ENCODE measurements at places on chromosomes 4 and X.

GRCh38 chr4:85946821-85947220, 413.0 kb downstream of the MAPK10 start:
- no peak for DNase-seq

DNA sequence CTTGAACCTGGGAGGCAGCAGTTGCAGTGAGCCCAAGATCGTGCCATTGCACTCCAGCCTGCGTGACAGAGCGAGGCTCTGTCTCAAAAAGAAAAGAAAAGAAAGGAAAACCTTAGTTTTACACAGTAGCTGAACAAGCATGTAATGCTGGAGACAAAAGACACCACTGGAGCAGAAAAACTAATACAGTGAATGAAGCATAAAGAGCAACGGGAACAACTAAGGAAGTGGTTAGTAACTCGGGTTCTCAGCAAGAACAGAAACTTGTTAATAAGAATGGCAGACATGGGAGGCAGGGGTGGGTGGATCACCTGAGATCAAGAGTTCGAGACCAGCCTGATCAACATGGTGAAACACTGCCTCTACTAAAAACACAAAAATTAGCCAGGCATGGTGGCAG, 263.7 kb downstream of the FSTL5 start:
- no peak for DNase-seq

- DNase-seq = no peak
Observed at GRCh38 chr4:182624281-182624680, 292.9 kb downstream of the DCTD start.

GRCh38 chrX:437661-438390, 51.1 kb upstream of the PPP2R3B start:
- no peak for DNase-seq

- DNase-seq = no peak
Observed at GRCh38 chr4:1713003-1713851, 1.1 kb upstream of the SLBP start.

GRCh38 chrX:154411981-154412340, 622 bp downstream of the TAFAZZIN start:
- DNase-seq = peak; percentile 24

- DNase-seq = no peak
Observed at GRCh38 chrX:150032742-150033141, 94.5 kb upstream of the EOLA2 start.

DNA sequence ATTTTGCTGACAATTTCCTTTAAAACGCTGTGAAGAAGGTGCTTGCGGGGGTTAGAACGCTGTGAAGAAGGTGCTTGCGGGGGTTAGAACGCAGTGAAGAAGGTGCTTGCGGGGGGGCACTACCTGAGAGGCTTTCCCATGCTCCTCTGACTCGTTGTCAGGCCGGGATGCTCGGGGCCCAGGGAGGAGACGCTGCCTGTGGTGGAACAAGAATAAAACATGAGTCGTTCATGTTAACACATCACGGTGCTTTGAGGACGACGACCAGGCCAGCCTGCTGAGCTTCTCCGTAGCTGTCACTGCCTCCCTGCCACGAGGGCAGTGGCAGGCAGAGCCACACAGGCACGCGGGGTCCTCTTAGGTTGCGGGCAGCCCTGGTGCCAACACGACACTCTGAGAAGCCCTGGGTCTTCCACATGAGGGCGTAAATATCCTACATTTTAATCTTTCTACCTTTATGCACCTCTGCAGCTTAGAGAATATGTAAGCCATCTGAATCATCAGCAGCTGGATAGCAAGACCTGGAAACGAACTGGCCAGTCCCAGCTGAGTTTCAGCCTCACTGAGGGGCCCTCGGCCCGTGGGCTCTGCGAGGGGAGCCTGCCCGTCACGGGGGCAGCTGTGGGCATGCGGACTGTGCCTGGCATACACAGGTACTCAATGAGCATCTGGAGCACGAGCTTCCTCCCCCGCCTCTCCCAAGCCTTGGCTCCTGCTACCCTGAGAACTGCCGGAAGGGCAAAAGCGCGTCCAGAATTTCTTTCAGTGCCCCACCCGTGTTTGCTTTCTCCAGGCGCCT, 47.0 kb downstream of the FGFRL1 start:
- DNase-seq = no peak

- DNase-seq = no peak
Observed at GRCh38 chrX:48913605-48914366, 2.3 kb upstream of the SLC35A2 start.

- DNase-seq = no peak
Observed at GRCh38 chr4:8393593-8394038, 46.9 kb downstream of the ACOX3 start.

DNA sequence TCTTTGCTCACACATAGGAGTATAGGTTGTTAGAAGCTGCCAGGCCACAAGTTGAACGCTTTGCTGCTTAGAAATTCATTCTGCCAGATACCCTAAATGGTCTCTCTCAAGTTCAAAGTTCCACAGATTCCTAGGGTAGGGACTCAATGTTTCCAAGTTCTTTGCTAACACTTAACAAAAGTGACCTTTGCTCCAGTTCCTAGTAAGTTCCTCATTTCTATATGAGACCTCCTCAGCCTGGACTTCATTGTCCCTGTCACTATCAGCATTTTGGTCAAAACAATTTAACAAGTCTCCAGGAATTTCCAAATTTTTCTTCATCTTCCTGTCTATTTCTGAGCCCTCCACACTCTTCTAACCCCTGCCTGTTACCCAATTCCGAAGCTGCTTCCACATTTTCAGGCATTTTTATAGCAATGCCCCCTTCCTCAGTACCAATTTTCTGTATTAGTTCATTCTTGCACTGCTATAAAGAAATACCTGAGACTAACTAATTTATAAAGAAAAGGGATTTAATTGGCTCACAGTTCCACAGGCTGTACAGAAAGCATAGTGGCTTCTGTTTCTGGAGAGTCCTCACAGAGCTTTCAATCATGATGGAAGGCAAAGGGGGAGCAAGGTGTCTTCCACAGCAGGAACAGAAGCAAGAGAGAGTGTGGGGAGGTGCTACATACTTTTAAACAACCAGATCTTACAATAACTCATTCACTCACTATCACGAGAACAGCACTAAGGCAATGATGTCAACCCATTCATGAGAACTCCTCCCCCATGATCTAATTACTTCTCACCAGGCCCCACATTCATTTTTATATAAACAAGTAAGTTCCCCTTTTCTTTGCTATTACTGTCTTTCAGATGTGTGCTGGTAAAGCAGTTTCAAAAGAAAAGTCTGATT, 11.5 kb upstream of the TLR1 start:
- DNase-seq = no peak

- DNase-seq = no peak
Observed at GRCh38 chr4:42653626-42654560, 3.0 kb downstream of the ATP8A1 start.

GRCh38 chr4:16140879-16141249, 57.0 kb upstream of the PROM1 start:
- no peak for DNase-seq

- DNase-seq = no peak
Observed at GRCh38 chrX:132665676-132666075, 176.8 kb upstream of the MBNL3 start.

- peak; percentile 20 for DNase-seq
Observed at GRCh38 chr4:40749717-40750460, at the start of gene NSUN7. Gene NSUN7 (plus strand): TSS chr4:40749955. CDS start chr4:40750694, 739 bp downstream.

DNA sequence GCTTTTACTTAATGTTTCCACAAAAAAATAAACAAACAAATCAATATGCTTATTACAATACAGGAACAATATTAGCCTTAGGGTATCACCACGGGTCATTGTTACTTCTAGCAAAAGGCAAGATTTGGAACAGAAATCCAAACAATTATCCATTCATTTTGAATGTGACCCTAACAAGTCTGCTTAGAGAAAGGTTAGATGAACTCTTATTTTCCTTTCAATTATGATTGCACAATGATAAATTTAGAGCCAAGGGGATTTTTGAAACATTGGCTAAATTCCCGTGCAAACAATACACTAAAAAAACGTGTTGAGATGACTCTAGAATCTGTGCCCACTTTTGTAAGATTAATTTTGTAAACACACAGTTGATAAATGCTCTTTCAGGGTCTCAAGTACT, 474.7 kb downstream of the PCDH7 start:
- no peak for DNase-seq

DNA sequence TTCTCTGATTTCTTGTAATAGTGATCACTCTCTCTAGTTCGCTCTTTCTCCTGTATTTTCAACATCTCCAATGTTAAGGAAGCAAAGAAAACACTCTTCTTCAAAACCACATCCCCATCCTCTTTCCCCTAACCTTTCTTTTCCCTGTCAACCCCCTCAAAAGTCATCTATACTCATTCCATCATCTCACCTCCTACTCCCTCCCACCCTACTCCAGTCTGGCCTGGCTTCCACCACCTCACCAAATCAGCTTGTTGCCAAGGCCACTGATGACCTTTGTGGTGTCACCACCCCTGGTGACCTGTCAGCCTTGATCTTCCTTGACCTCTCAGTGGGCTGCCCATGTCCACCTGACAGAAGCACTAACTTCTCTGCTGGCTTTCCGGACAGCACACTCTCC, 2.3 kb downstream of the FAM3A start:
- DNase-seq = no peak

DNA sequence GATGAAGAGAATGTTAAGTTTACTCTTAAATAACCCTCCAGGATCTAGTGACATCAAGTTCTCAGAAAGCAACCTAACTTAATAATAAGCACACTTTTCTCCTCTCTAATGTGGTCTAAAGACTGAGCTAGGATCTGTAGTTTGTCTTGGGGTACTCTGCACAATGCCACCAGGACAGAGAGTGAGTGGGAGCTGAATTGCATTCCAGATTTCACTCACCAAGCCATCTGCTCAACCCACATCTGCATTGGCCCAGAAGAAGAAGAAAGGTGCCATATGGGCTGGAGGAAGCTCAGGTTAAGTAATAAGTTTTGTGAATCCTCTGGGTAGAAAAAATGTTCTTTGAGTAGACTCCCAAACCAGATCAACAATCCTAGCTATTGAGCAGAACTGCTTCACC, 384.6 kb downstream of the PPP3CA start:
- no peak for DNase-seq

DNA sequence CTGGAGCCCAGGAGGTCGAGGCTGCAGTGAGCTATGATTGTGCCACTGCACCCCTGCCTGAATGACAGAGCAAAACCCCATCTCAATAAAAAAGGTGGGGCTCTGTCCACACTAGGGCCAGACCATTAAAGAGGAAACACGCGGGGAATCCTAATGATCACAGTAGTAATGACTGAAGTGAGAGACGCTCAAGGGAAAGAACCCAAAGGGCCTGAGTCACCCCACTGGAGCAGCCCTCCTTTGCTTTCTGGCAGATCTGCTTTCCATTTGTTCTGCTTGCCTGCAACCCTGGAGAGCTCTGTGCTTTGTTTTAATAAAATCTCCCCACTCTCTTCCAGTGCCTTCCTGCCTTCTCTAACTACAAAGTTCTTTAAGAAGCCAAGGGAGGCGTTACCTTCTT, 5.0 kb downstream of the TFDP3 start:
- DNase-seq = no peak

DNA sequence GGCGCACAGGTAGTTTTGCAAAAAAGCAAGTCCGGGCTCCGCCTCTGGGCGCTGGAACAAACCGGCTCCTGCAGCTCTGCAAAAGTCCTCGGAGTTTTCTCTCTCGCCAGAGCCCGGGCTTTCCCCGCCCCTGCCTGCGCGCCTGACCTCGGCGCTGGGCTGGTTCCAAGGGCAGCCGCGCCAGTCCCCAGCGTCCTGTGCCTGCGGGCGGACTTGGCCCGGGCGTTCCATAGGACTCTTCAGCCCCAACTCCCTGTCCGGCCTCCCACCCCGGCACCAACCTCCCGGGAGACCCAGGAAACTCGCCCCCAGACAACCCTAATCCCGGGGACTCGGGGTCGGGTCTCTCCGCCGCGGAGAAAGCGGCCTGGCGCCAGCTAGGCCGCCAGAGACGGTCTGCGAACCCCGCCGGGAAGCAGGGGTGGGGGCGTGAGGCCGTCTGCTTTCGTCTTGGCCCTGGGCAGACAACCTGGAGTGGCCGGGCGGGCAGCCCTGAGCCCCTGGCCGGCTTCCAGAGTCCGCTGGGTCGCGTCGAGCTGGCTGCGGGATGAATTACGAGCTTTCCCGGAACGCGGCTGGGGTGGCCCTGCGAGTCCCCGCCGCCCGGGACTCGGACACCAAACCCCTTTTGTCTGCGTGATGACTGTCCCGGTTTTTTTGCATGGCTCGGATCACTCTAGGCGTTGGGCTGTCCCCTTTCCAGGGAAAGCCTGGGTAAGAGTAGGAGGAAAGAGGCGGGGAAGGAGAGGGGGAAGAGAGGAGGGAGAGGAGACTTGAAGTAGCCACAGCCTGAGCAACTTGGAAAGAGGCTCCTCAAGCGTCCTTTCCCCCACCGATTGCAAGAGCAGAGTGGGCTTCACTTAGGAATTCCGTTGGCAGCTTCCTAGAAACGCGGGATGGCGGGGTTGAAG, 916 bp downstream of the MXRA5 start:
- no peak for DNase-seq

- DNase-seq = no peak
Observed at GRCh38 chrX:152635941-152636340, 1.8 kb upstream of the GABRQ start.

GRCh38 chrX:149467461-149467860, 37.6 kb downstream of the IDS start:
- no peak for DNase-seq

DNA sequence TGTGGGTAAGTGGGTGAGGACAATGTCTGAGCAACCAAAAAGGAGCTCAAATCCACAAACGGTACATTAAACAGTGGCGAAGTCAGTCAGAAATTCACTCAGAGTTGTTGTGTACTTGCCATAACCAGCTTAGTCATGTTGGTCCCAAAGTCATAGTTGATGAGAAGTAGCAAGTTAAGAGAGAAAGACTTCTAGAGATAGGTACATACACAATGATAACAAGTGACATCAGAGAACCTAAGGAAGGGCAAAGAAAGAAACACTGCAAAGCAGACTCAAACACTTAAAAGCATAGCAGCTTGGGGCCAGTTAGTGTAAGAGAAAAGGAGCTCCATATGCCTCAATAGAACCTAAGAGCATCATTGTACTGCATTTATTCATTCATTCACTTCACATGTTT, 30.2 kb downstream of the DYNLT3 start:
- no peak for DNase-seq

GRCh38 chr4:52408471-52408870, 250.6 kb downstream of the USP46 start:
- no peak for DNase-seq

DNA sequence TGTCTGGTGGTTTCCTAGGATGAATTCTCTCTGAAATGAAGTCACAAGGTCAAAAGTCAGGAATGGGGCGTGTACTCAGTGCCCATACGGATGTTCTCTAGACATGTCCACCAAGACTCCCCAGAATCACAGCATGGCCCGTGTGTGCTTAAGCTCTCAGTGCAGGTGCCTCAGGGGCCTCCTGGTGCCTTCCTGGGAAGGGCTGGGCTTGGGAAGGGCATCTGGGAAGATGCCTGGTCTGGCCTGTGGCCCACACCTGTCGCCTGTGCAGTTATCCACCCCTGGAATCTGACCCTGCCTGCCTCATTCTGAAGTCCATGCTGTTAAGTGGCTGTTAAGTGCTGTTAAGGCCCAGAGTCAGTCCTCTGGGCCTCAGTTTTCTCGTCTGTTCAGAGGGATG, 31.2 kb downstream of the SORCS2 start:
- DNase-seq = no peak

GRCh38 chr4:90769251-90769650, 642.1 kb downstream of the CCSER1 start:
- no peak for DNase-seq

- no peak for DNase-seq
Observed at GRCh38 chr4:158236304-158237030, 26.2 kb downstream of the TMEM144 start.
